ENCODE measurements at places on chromosomes 7 and 10. TPM values are rescaled to one million over a fixed set of nuclear protein-coding genes. Genes with fewer than 3 reads are reported as not detected.

DNA sequence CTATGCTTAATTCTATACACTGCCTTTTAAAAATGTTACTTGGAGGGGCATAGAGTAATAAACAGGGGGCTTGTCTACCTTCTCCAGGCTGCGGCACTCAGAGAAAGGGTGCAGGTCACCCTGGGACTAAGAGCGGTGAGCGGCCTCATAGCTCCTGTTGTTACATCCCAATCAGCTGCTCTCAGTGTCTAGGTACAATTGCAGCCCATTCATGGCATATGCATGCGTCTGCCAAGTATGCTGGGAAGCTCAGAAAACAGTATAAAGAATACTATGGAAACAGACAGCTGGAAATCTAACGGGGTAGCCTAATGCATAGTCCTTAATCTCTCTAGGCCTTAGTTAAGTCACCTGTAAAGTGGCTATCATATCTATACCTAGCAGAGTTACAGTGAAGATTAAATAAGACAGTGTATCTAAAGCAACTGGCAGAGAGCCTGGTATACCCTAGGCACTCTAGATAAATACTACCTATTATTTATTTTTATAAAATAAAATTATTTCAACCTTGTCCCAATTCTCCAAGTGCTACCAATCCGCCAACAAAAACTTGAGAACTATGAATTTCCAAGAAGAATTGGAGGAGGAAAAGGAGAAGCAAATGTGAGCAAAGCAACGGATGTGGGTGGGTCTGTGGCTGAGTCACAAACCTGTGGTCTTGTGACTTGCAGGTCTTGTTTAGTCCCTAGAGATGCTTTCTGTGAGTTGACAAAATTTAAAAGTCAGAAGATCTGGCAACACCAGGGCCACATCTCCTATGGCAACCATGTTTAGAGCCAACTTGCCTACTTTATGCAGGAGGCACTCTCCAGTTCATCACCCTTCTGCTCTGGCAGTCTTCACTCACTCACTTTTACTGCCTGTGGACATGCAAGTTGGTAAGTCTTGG is 183.0 kb downstream of the RAPGEF5 start:
- ATAC-seq = peak; percentile 78

- peak; percentile 79 for ATAC-seq
These were observed 20.8 kb downstream of the GHRHR start for GRCh38 chr7:30984359-30985107.

PILRA gene
- 2.7 TPM for total RNA-seq

DNA sequence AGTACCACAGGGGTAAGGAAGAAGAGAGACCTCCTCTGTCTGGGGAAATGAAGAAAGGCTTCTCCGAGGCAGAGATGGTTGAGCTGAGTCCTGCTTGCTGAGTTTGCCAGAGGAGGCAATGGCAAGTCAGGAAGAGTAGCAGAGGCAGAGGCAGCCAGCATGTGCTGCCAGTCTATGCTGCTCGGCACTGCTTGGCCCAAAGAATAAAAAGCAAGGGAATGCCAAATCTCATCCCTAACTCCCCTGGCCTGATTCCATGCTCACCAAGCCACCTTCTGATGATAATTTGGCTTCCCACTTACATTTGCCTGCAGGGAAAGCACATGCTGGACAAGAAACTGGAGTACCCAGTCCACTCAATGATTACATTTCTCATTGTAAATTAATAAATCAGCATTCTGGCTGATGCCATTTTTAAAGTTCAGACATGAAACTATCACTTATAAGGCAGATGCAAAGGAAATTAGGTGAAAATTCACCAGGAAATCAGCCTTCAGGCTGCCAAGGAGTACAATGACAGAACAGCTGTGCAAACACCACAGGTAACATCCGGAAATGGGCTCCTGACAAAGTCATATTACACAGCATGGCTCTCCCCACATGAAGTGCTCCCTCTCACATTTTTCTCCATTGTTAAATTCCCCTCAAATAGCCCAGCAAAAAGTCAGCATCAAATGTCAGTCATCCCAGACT is 245.9 kb downstream of the MTERF1 start:
- no peak for ATAC-seq

GRCh38 chr7:100475549-100475948 is 3.5 kb downstream of the TSC22D4 start:
- ATAC-seq = no peak

VSIR gene
- total RNA-seq = 45.8 TPM

GRCh38 chr7:155832581-155832981 is 20.3 kb upstream of the SHH start:
- no peak for ATAC-seq

- no peak for ATAC-seq
These were observed 77.1 kb downstream of the ENO4 start for GRCh38 chr10:116926426-116926825.

- ATAC-seq = no peak
These were observed 699.9 kb downstream of the INHBA start for GRCh38 chr7:41002741-41003610.

DNA sequence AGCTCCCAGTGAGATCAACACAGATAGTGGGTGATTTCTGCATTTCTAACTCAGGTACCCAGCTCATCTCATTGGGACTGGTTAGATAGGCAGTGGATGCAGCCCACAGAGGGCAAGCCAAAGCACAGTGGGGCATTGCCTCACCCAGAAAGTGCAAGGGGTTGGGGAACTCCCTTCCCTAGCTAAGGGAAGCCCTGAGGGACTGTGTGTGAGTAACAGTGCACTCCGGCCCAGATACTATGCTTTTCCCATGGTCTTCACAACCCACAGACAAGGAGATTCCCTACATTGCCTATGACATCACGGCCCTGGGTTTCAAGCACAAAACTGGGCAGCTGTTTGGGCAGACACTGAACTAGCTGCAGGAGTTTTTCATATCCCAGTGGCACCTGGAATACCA is 62.8 kb downstream of the PPP1R3A start:
- ATAC-seq = no peak

- peak; percentile 18 for ATAC-seq
These were observed 7.1 kb downstream of the RCC1L start for GRCh38 chr7:75066521-75066920.

- no peak for ATAC-seq
These were observed 145.6 kb downstream of the DOCK4 start for GRCh38 chr7:112060625-112061024.

GRCh38 chr10:29960261-29960660 is 99.1 kb downstream of the JCAD start:
- ATAC-seq = no peak

Measured in esophagus mucosa (tissue), 1 donor.